ENCODE measurements at places on chromosomes 6 and 20. TPM values are rescaled to one million over a fixed set of nuclear protein-coding genes. Genes with fewer than 3 reads are reported as not detected.

Gene TGM3
- polyA plus RNA-seq = 0.61 TPM

Gene OR12D1
- not detected for polyA plus RNA-seq

Gene DDRGK1
- 33.9 TPM for polyA plus RNA-seq

Gene PPIL6
- 5.4 TPM for polyA plus RNA-seq

Gene ESR1
- 2.5 TPM for polyA plus RNA-seq

Gene C6orf163
- polyA plus RNA-seq = 2.0 TPM

Gene OPRM1
- not detected for polyA plus RNA-seq

Gene STMN3
- 13.5 TPM for polyA plus RNA-seq

Gene C20orf141
- polyA plus RNA-seq = not detected

Gene PRR18
- 1.4 TPM for polyA plus RNA-seq

Gene UST
- 5.8 TPM for polyA plus RNA-seq

Gene TSHZ2
- 8.3 TPM for polyA plus RNA-seq

Gene NEU1
- 17.7 TPM for polyA plus RNA-seq

Gene ADGRF1
- polyA plus RNA-seq = 0.08 TPM

Gene PRRC2A
- 166 TPM for polyA plus RNA-seq

Gene LGSN
- not detected for polyA plus RNA-seq

Gene NOX3
- polyA plus RNA-seq = not detected

Gene SLC26A8
- 0.17 TPM for polyA plus RNA-seq

Gene MUC22
- not detected for polyA plus RNA-seq

Gene ZC3H12D
- polyA plus RNA-seq = 0.46 TPM

Gene PMEPA1
- 31.7 TPM for polyA plus RNA-seq

Gene KCNK5
- polyA plus RNA-seq = 1.1 TPM

Gene HLA-A
- polyA plus RNA-seq = 118 TPM

Gene OR2B6
- not detected for polyA plus RNA-seq

Gene USP49
- 6.9 TPM for polyA plus RNA-seq

Gene UNC5CL
- polyA plus RNA-seq = 4.1 TPM

Gene GCNT2
- 2.5 TPM for polyA plus RNA-seq

Gene HLA-E
- polyA plus RNA-seq = 86.9 TPM

Gene PPDPF
- 287 TPM for polyA plus RNA-seq

Gene TUBB2A
- polyA plus RNA-seq = 66.0 TPM

Gene C2
- 11.1 TPM for polyA plus RNA-seq

Gene SNX5
- polyA plus RNA-seq = 101 TPM

Gene KHDC1
- polyA plus RNA-seq = 5.5 TPM
